ENCODE measurements at places on chromosomes 4 and X.

GRCh38 chr4:53595204-53595603, 3.9 kb upstream of the LNX1 start:
- DNase-seq: no peak

DNA sequence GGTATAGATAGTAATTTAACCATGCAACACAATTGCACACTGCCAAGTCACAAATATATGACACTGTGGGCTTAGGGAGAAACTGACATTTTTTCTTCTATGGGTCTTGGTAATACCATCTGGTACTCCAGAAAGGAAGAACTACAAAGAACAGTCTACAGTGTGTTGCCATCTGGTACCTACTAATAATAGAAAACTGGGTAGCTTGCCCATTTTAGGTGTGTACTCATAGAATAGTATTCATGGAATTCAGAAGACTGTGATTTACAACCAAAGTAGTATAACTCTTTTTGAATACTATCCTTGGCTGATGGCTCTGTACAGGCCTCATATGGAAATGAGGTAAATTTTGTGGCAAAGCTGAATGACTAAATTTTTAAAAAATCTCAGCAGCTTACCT, 132.6 kb upstream of the RPS6KA6 start:
- peak; percentile 66 for DNase-seq

DNA sequence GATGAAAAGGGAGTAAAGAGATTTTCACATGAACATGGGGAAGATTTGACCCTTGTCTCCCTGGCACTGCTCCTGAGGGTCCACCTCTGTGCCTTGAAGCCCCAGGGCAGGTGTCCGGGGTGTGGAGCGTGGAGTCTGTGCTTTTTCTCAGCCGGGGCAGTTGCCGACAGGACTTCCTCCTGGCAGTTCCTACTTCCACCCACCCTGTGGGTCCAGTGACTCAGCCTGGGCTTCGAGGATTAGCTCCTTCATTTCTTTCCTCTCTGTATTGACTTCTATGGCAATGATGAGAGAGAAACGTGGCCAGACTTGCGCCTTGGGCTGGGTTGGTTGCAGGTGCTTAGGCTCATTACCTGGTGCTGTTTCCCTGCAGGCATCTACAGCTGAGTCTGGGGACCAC, 35.9 kb upstream of the CLCN4 start:
- no peak for DNase-seq

DNA sequence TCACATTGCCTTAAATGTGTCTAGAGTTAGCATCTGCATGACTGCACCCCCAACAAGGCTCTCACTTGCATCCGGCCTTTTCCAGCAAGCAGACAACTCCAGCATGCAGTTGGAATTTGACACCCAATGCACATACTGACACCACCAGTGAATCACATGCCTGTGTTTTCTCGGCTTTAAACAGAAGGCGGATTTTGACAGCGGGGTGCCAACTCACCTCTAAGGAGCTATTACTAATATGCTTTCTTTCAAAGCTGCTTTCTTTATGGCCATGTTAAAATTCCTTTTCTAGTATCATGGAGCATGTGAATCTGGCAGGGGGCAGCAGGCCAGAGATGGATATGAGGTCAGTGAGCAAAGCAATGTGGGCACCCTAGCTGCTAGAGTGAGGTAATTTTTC, 78.0 kb upstream of the CLNK start:
- DNase-seq: peak; percentile 62

- no peak for DNase-seq
These were observed 980.1 kb downstream of the FSTL5 start for GRCh38 chr4:161183729-161184128.

GRCh38 chr4:18931643-18932377, 910.3 kb upstream of the LCORL start:
- DNase-seq: no peak

DNA sequence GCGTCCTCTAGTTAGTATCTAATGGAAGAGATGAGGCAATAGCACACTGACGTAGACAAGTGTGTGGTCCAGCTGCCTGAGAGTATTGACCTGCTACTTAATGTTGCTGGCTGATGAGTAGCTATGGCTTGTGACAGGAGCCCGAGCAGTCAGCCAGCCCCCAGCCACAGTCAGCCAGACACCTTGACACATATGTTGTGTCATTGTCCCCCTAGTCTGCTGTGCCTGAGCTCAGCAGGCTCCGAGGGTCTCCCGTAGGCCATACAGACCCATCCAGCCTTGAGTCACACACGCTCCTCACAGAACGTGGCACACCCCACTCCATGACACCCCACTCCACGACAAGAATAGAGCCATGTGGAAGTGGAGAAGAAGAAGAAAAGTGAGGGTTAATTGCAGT, 362.1 kb downstream of the UNC5C start:
- DNase-seq: no peak

GRCh38 chr4:118867311-118868067, 21.2 kb upstream of the SYNPO2 start:
- no peak for DNase-seq

DNA sequence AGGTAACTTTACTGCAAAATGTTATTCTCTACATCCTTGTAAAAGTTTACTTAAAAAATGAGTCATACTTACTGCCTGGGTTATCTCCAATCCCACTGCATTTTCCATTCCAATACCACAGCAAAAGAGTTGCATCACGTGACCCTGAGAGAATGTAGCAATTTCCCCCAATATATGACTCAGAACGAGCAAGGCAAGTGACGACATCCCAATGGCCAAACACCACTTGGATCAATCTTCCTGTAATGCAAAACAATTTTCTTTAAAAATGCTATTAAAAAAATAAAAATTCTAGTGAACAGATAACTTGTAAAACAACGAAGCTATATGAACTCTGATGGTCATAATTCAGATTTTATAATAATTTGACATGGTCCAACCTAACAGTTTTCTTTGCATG, 224.3 kb downstream of the DCLK2 start:
- DNase-seq: no peak

DNA sequence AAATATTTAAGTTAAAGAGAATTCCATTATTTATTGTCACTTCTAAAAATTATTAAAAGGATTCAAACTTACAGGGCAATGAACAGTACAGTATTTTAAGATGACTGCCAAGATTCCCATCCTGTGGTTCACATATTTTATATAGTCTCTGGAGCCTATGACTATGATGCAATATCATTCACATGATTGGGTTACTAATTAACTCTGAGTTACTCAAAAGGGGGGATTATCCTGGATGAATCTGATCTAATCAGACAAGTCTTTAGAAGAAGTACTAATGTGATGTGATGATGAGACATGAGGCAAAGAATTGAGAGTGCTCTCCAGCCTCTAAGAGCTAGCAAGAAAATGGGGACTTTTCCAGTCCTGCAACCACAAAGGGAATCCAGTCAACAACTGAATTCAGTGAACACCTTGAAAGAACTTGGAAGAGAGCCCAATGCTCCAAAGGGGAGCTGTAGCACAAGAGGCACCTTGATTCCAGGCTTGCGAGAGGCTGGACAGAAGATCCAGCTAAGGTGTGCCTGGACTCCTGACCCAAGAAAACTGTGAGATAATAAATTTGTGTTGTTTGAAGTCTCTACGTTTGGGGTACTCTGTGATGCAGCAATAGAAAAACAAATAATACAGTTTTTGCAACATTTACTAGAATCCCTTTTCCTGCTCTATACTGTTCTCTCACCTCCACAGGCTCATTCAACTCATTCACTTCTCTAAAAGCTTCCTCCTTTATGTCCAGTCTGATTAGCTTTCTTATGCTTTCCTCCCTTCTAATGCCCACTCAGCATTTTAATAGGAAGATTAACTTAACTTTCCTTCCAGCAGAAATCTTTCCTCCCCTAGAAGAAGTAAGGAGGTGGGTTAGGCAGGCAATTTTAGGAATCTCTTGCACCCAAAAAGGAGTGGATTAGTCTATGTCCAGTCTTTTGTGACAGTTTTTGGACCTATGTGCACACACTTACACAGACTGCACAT, 133.8 kb upstream of the LCORL start:
- no peak for DNase-seq

DNA sequence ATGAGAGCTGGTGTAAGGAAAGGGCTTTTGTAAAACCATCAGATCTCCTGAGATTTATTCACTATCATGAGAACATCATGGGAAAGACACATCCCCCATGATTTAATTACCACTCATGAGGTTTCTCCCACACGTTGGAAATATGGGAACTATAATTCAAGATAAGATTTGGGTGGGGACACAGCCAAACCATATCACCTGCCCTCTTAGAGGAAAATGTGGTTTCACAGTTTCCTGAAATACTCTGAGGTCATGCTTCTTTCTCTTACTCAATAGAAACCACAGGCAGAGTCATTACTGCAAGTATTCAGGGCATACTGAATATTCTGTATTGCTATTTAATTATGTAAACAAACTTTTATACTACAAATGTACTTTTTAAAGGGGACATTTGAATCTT, 1453.3 kb downstream of the PCDH18 start:
- no peak for DNase-seq

- no peak for DNase-seq
These were observed 20.0 kb downstream of the MID2 start for GRCh38 chrX:107845625-107846024.

GRCh38 chr4:150342945-150343344, 239.0 kb upstream of the MAB21L2 start:
- no peak for DNase-seq

- DNase-seq: no peak
These were observed 22.6 kb downstream of the HOPX start for GRCh38 chr4:56658528-56658927.

DNA sequence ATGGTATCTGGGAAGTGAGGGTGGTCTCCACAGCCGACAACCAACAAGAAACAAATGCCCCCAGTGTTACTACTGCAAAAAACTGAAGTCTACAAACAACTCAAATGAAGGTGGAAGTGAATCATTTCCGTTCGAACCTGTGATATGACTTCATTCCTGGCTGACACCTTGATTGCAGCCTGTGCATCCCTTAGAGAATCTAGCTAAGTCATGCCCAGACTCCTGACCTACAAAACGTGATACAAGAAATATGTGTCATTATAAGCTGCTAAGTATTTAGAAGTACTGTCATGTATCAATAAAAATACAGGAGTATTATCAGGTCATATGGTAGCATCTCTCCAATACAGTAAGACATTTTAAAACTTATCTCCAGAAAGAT, 959.7 kb upstream of the LCORL start:
- no peak for DNase-seq

DNA sequence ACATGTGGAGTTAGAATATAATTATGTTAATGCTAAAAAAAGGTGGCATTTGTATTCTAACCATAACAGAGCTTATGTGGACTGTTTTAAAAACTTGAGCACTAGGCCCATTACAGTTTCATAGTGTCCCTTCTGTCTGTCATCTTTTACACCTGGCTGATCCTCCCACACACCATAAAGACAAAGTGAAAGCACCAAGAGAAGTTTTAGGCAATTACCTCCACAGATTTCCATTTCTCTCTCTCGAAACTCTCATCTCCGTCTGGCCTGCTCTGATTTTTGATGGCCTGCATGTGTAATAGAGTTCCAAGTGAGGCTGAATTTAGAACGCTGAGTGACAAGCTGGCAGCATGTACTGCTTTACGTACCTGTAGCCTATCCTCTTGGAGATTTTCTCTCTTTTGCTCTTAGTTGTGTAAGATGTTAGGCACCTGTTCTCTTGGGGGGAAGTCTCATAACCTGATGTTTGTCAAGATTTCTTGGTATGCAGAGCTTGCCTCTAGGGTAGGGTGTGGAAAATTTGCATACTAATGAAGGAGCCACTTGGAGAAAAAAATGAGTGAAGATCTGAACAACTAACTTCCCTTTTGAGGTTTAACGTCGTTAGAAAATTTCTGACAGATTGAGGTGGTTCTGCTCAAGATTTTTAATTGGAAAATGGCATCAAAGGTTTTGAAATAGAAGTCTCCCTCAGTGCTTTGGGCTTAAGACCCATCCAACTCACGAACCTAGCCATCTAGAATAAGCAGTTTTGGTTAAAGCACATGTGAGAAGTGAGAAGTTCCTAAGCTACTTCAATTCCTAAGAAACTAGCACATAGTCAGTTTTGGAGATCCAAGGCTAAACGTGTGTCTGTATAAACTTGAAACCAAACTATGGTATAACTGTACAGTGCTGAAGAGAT, 57.6 kb upstream of the RAP1GDS1 start:
- no peak for DNase-seq

DNA sequence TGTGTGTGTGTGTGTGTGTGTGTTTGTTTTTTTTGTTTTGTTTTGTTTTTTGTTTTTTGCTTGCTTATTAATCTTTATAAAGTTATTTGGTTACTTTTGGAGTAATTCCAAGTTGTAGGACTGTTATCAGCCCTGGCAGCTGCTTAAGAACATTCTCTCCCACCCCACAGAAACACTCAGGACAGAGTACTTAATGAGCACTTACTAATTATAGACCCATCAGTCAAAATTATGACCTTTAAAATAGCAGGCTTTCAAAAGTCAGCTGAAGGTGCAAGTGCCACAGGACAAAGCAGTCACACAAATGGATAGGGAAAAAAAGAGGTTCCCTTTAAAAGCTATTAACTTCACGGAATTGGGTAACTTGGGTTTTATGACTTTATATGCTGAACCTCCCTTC, 69.0 kb downstream of the BEND2 start:
- no peak for DNase-seq

DNA sequence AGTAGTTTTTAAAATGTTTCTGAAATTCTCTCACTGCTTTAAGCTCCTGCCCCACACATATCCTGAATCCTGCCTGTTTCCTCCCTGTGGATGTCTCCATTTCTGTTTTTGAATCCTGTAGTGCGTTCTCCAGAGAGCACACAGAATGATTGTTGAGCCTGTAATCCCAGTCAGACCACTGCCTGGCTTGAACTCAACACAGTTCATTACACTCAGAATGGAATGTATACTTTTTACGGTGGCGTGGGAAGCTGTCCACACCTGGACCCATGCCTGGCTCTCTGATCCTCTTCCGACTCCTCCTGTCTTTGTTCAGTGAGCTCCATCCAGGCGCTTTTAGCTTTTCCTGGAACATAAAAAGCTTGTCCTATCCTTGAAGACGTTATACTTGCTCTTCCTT, 1217.0 kb upstream of the PRKX start:
- DNase-seq: no peak

GRCh38 chr4:19380600-19380999, 871.1 kb upstream of the SLIT2 start:
- no peak for DNase-seq

GRCh38 chr4:84058201-84058600, 440.9 kb downstream of the NKX6-1 start:
- no peak for DNase-seq

GRCh38 chr4:184950926-184951325, 67.4 kb upstream of the HELT start:
- no peak for DNase-seq

GRCh38 chr4:83535520-83536361, at the start of gene GPAT3:
Gene GPAT3, plus strand, starts transcription at chr4:83536108. Its CDS starts 515 bp downstream, at chr4:83536623.
- no peak for DNase-seq

DNA sequence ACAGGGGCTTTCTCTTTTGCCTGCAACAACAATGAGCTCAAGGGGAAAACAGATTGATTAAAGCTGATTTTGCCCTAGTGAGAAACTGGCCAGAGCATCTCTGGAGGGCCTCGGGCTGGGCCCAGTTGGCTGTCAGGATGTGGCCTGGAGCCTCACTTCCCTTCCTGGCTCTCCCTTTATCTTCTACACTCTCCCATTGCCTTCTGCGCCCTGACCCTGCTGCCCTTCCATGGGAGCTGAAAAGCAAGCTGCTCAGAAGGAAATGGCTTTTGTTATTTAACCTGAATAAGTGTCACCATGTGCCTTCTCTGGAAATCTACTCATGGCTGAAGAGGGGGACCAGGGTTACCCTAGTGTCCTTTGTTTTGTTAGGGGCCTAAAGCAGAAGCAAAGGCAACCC, 43.8 kb downstream of the NHSL2 start:
- DNase-seq: no peak

Measured in NCI-H524 (cell line).